Stimulated activated CD4-positive, alpha-beta T cell treated with anti-CD3 and anti-CD28 coated beads, Interleukin-4, amount 100 ng/mL, for 24 hours (primary cell): ENCODE measurements at places on chromosomes 7 and 10.

- DNase-seq: no peak
Observed at GRCh38 chr7:13386741-13387140, 602.7 kb downstream of the ETV1 start.

- no peak for DNase-seq
Observed at GRCh38 chr10:19816411-19817230, at the start of gene PLXDC2. TSS of gene PLXDC2 (plus strand) at chr10:19816432.

DNA sequence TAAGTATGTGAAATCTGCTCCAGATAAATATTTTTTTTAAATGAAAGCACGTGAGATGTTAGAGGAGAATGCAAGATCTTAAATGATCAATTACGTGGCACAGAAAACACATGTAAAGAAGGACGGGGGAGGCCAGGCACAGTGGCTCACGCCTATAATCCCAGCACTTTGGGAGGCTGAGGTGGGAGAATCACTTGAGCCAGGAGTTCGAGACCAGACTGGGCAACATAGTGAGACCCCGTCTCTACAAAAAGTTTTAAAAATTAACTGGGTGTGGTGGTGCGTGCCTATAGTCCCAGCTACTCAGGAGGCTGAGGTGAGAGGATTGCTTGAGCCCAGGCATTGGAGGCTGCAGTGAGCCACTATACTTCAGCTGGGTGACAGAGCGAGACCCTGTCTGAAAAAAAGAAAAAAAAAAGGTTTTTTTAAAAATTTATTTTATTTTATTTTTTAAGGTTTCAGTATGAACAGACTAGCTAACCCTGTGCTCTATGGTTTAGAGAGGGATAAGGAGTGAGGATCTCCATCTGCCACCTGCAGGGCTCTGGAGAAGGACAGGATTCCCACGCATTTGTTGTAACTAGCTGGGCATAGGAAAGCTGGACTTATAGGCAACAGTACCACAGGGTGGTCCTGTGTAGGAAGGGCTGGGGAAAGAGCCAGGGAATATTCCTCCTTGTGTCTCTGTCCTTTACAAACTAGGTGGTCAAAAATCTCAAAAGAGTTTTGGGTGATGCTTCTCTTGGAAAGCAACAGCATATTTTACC is 113.2 kb downstream of the SPAG6 start:
- no peak for DNase-seq

DNA sequence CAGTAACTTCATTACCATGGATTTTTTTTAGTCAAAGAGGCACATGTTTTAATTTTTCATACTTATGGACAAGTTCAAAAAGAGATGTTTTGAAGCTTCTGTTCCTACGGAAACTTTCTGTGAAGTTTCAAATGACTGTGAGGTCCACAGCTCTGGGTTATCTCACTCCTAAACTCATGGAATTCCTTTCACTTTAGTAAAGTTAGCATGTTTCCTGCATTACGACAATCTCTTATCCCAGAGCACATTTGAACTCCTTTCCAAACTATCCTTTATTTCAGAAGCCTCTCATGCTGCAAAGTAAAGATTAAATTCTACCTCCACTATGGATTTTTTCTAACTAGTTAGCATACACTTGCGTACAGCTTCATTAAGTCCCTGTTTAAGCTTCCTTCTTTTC is 15.3 kb upstream of the ADD3 start:
- no peak for DNase-seq

- DNase-seq: no peak
Observed at GRCh38 chr7:43470110-43470509, 112.8 kb upstream of the STK17A start.

DNA sequence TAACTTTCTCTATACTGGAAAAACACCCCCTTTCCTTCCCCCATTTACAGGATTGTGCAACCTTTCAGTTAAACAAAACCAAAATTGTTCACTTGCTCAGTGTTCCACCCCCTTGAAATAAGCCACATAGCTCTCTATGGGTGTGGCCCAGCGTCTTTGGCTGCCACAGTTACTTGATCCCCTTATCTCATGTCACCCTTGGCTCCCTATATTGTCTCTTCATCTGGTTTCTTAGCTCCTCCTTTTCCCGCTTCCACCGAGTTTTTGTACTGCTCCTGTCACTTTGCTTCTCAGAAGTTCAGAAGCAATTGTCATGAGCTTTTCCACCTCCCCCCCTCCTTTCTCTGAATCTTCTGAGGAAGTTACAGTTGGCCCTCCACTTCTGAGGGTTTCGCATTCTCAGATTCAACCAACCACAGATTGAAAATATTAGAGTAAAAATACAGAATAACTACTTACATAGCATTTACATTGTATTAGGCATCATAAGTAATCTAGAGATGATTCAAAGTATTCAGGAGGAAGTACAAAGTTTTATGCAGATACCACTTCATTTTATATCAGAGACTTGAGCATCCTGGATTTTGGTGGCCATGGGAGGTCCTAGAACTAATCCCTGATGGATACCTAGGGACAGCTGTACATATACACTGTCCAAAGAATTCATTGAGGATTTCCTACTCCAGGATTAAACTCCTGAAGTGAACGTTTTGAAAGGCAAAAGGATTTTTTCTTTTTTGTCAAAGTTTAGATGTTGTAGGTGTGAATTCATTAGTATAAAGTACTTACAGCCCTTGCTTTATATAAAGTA is 60.4 kb downstream of the ADD3 start:
- DNase-seq: peak; percentile 32

- DNase-seq: peak; percentile 45
Observed at GRCh38 chr7:7181519-7182155, 707 bp upstream of the C1GALT1 start.

GRCh38 chr7:36615852-36616540 is 108.3 kb downstream of the AOAH start:
- DNase-seq: no peak

GRCh38 chr7:2404714-2405119 is 1.3 kb downstream of the CHST12 start:
- DNase-seq: no peak

DNA sequence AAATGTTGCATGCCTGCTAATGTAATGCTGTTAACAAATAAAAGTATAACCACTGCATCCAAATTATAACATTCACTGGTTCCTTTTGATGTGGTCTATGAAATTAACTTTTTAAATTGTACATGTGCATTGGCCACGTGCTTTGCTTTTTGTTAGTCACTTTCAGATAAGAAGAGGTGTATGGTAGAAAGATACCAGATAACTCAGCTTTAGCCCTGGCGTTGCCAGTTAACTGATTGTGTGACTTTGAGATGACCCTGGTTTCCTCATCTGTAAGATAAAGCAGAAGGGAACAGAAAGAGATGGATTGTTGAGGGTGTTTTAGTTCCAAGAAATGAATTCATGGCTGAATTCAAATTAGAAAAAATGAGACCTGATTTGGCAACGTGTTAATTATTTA is 1.9 kb upstream of the TRDMT1 start:
- DNase-seq: no peak

GRCh38 chr7:1737956-1738355 is 67.9 kb downstream of the ELFN1 start:
- DNase-seq: no peak

GRCh38 chr10:110007161-110007700 is 553 bp upstream of the ADD3 start:
- DNase-seq: peak; percentile 61

DNA sequence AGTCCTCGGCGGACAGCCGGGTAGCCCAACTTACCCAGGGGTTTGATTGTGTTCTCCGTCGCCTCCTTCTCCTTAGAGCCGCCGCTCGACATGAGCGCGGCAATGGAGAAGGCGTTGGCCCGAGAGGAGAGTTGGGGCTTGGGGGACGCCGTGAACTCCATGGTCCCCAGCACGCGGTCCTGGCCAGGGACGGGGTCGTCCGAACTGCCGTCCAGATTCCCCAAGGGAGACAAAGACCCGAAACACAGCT is 515 bp downstream of the TBX20 start:
- no peak for DNase-seq

DNA sequence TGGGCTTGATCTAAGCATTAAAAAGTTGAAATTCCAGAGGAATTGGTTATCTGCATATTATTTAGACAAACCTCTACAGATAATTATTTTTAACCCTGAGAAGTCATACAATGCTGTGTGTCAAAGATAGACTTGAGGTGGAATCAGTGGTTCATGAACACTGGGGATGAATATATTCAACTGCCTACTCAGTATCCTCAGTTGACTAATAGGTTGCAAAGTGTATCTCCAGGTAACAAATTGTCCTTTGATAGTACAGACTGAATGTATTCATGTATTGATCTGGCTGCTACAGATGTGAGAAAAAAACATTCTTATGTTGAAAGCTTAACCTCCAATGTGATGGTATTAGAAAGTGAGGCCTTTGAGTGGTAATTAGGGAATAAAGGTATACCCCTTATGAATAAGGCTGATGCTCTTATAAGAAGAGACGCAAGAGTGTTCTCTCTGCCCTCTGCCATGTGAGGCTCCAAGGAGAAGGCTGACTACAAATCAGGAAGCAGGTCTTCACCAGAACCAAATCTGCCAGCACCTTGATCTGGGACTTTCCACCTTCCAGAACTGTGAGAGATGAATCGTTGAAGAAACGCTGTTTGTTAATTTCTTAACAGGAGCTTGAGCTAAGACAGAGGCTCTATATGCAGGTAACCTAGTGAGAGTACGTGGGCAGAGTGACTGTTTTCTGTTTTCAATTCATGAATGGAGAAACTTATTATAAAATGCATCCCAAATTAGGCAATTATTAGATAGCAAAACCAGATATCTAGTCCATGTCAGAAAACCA is 7.5 kb downstream of the MRPL32 start:
- peak; percentile 24 for DNase-seq

DNA sequence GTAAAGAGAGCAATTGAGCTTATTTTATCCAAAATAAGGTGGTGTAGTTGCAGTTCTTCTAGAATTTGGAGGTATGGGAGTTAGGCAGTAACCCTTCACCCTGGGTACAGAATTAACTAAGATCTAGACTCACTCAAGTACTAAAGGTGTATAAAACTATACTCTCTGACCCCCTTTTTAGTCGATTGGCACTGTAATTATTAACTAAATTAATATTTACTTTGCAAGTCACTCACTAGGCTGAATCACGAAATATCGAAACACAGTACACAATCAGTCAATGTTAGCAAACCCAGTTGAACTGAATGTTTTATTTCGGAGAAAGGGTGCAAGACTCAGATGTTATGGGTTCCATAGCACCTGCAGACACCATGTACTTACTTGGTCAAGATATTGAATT is 14.6 kb upstream of the CYP2C19 start:
- no peak for DNase-seq

- no peak for DNase-seq
Observed at GRCh38 chr10:73459683-73460314, 26.4 kb upstream of the MSS51 start.

- no peak for DNase-seq
Observed at GRCh38 chr7:50303335-50304128, 984 bp upstream of the IKZF1 start.

DNA sequence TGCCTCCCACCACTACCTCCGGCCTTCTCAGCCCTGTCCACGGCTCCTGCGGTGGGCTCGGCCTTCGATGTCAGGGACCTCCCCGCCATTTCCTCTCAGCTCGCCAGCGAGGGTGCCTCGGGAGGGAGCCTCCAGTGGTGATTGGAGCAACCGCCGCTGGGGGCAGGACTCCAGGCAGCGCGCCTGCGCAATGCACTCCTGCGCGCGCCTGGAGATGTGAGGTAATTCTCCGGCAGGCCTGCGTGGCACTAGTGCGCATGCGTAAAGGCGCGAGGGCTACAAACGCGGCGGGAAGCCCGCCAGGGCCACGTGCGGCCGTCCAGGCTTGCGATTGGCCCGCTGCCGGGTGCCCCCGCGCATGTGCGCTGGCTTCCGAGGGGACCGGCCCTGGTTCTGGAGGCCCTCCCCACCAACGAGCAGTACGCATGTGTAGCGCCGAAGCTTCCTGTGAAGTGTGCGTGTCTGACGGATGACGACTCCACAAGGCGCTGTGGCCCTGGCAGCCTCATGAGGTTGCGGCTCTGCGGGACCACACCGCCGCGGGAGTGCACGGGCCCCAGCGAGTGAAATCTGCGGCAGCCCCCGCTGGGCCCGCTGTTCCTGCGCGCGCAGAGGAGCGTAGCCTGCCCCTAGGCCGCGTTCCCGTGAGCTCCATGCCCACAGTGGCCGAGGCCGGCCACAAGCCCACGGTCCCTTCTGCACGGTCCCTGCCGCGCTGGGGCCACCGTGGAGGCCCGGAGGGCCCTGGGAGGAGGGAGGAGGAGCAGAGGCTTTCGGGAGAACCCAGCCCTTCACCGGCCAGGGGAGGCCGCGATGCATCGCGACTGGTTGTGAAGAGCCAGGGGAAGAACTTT is at the start of gene SYCE1:
Gene SYCE1 (minus strand): TSS at position 143 of the 854 bp plus-strand sequence. CDS start 54 bp downstream, at position 89.
- DNase-seq: no peak
